ENCODE measurements at places on chromosomes 12 and 14. TPM values are rescaled to one million over a fixed set of nuclear protein-coding genes. Genes with fewer than 3 reads are reported as not detected.
A peak's percentile ranks its signal among the peaks of the same experiment; 100 is the strongest.

DNA sequence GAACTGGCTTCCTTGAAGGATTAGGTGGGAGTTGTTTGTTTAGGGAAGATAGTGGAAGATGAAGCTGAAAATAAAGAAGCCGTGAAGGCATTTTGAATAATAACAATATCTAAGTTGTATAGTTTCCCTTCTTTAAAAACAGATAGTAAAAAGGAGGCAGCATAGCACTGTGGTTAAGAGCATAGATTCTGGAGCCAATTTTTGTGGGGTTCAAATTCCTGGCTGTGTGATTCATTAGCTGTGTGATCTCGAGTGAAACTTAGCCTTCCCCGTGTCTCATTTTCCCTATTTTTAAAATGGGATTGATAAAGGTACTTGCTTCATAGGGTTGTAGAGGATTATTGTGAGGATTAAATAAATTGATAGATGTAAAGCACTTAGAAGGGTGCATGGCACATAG, 104.5 kb downstream of the MYRFL start:
- peaks cover 3% of the 10 kb centered on the region for H3K4me1 ChIP-seq
- H3K27ac ChIP-seq = no peak overlapping the region
- H3K27me3 ChIP-seq = no peaks in the 10 kb centered on the region
- H3K4me3 ChIP-seq = no peak overlapping the region
- no peaks in the 10 kb centered on the region for H3K36me3 ChIP-seq

DNA sequence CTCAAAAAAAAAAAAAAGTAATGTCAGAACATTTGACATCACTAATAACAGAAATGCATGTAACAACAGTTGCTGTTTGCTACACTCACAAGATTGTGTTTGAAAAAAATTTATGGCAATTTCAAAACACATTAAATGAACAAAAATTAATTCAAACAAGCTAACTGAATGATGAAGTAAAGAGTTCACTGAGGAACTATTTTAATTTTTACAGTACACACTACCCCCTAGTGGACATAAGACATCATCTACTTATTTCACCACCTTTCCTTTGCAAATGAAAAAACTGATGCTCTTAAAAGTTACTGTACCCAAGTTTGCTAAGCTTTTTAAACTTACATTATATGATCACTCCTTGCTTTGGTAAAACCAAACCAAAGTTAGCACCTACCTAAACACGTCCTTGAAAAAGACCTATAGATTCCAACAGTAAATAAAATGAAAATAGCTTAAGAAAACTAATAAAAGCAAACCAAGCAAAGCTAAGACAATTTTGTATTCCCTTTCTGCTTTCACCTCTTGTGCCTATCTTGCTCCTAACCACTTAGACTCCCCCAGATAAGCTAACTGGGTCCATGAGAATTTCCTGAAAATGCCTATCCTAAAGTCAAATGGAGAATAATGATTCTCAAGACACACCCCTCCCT, 22.2 kb downstream of the UBE2N start:
- H3K27ac ChIP-seq = no peak overlapping the region
- H3K4me3 ChIP-seq = no peak overlapping the region
- no peak for DNase-seq
- peaks cover 64% of the 10 kb centered on the region for H3K4me1 ChIP-seq

- peak overlapping the region; percentile 1 for H3K27ac ChIP-seq
- DNase-seq = no peak
- peaks cover 41% of the 10 kb centered on the region for H3K4me1 ChIP-seq
- H3K27me3 ChIP-seq = no peaks in the 10 kb centered on the region
- no peak overlapping the region for H3K4me3 ChIP-seq
- H3K36me3 ChIP-seq = no peaks in the 10 kb centered on the region
These were observed 5.6 kb downstream of the FBXO33 start for GRCh38 chr14:39426605-39427004.

- no peaks in the 10 kb centered on the region for H3K27me3 ChIP-seq
- no peak overlapping the region for H3K4me3 ChIP-seq
- peaks cover 13% of the 10 kb centered on the region for H3K36me3 ChIP-seq
- DNase-seq = no peak
These were observed 10.2 kb downstream of the ARHGAP5 start for GRCh38 chr14:32087173-32087861.

- peak within 1 kb of the TSS; percentile 98 for H3K27ac ChIP-seq
- no peak for DNase-seq
- no peaks in the 10 kb centered on the region for H3K27me3 ChIP-seq
- H3K4me3 ChIP-seq = peak within 1 kb of the TSS; percentile 97
- peaks cover 1% of the 10 kb centered on the region for H3K36me3 ChIP-seq
These were observed at the start of gene PPP1R3E for GRCh38 chr14:23302290-23303225. PPP1R3E (minus strand) TSS chr14:23302859; CDS start chr14:23302576, 283 bp downstream.

GRCh38 chr14:89750908-89751392, 203.6 kb downstream of the EFCAB11 start:
- H3K4me1 ChIP-seq = peaks cover 9% of the 10 kb centered on the region
- DNase-seq = no peak
- no peaks in the 10 kb centered on the region for H3K27me3 ChIP-seq
- H3K27ac ChIP-seq = no peak overlapping the region
- H3K4me3 ChIP-seq = no peak overlapping the region
- H3K36me3 ChIP-seq = no peaks in the 10 kb centered on the region

DNA sequence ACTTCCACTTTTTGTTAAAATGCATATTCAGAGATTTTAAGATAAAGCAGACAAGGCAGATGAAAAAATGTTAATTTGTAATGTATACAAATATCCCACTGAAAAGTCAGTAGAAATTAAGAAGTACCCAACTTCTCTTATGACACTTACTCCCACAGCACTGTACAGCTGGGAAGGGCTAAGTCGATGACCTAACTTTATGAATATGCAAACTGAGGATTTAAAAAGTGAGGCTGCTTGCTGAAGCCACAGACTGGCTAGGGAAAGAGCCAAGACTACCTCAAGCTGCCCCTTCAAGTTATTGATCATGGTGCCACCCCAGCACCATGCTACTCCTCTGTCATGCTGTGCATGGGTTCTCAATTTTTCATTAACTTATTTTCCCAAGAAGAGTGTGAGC, 17.0 kb downstream of the PPM1H start:
- H3K27ac ChIP-seq = no peak overlapping the region
- no peak for DNase-seq
- H3K4me1 ChIP-seq = peaks cover 51% of the 10 kb centered on the region
- H3K27me3 ChIP-seq = no peaks in the 10 kb centered on the region
- peaks cover 10% of the 10 kb centered on the region for H3K36me3 ChIP-seq

DNA sequence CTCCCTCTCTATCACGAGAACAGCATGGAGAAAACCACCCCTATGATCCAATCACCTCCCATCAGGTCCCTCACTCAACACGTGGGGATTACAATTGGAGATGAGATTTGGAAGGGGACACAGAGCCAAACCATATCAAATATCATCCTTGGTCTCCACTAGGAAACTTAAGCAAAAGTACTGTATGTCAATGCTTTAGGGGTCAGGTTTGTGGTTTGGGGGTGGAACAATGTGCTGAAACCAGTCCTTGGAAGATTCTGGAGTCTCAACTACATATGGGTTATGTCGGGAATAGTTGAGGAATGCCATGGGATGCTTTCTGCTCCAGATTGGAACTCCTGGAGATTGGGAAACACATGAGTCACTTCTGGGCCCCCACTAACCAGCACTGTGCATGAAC, 48.3 kb upstream of the CCDC63 start:
- H3K4me1 ChIP-seq = peaks cover 9% of the 10 kb centered on the region
- H3K4me3 ChIP-seq = no peak overlapping the region
- H3K36me3 ChIP-seq = peaks cover 1% of the 10 kb centered on the region
- DNase-seq = no peak

- H3K4me1 ChIP-seq = peaks cover 56% of the 10 kb centered on the region
- no peak for DNase-seq
- peaks cover 31% of the 10 kb centered on the region for H3K36me3 ChIP-seq
- no peak overlapping the region for H3K27ac ChIP-seq
These were observed 237.4 kb upstream of the RGS6 start for GRCh38 chr14:71694591-71695530.

- no peaks in the 10 kb centered on the region for H3K4me1 ChIP-seq
- DNase-seq = no peak
- no peak overlapping the region for H3K27ac ChIP-seq
These were observed 217.8 kb downstream of the LRFN5 start for GRCh38 chr14:41824441-41824840.

- no peak overlapping the region for H3K4me3 ChIP-seq
- no peak overlapping the region for H3K27ac ChIP-seq
- no peak for DNase-seq
- no peaks in the 10 kb centered on the region for H3K4me1 ChIP-seq
These were observed 1021.5 kb upstream of the TMEM132C start for GRCh38 chr12:127245437-127245836.

Gene KRT77
- not detected for total RNA-seq

DNA sequence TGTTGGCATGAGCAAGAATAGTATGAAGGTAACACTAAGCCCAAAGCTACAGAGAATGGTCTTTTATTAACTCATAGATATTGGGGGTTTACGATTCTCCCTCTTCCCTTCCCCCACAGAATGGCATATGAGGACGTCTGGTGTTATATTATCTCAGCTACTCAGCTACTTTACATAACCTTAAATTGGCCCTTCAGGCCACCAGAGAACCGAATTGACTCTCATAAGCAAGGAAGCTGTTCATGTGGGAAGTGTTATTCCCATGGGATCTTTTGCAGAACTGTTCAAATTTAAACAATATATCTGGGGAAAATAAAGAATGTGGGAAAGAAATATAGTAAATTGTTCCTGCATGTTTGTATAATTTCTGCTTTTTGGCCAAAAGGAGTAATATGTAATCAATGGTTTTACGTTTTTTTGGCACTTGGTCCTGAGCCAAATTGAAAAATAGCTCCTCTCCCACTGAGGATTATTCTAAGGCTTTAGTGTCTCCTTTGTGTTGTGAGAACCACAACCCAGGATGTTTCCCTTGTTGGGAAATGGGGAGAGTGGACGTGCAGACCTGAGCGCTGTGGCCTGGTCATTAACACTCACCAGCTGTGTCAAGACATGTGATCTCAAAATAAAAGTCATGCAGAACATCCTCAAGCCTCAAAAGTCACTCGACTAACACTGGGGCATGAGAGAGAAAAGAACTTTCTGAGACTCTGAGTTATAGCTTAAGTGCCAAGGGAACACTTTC, 31.8 kb upstream of the CMAS start:
- H3K27me3 ChIP-seq = no peaks in the 10 kb centered on the region
- no peak for DNase-seq
- no peak overlapping the region for H3K4me3 ChIP-seq
- H3K4me1 ChIP-seq = peaks cover 10% of the 10 kb centered on the region

- H3K4me1 ChIP-seq = peaks cover 16% of the 10 kb centered on the region
- H3K36me3 ChIP-seq = no peaks in the 10 kb centered on the region
- H3K27ac ChIP-seq = no peak overlapping the region
- no peak overlapping the region for H3K4me3 ChIP-seq
- H3K27me3 ChIP-seq = no peaks in the 10 kb centered on the region
These were observed 215.4 kb upstream of the DCN start for GRCh38 chr12:91397866-91398532.
